ENCODE measurements at places on chromosomes 2 and 18.

- DNase-seq: no peak
- H3K4me1 ChIP-seq: no peaks in the 10 kb centered on the region
- no peaks in the 10 kb centered on the region for H3K36me3 ChIP-seq
- no peak overlapping the region for H3K27ac ChIP-seq
Observed at GRCh38 chr18:68456985-68457384, 257.9 kb downstream of the TMX3 start.

DNA sequence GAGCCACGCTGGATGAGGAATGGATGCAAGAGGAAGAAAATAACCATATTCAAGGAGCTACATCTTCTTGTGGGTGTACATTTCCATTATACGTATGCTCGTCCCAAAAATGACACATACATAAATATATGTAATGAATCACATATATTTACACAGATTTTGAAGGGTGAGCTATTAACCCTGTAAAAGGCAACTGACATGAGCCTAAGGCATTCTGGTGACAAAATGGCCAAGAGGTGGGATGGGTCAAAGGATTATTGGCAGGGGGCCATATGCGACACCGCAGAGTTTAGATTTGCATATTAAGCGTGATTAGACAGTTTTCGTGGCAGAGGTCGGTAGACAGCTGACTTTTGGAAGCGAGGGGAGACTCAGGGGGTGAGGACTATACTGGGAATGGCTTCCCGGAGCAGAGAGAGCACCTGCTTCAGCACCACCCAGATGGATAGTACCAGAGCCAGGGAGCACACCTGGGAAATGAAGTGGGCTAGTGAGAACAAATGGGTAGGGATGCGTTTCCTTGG is 431 bp upstream of the CNRIP1 start:
- H3K27ac ChIP-seq: no peak overlapping the region
- H3K27me3 ChIP-seq: peaks cover 67% of the 10 kb centered on the region
- H3K4me3 ChIP-seq: peak overlapping the region; percentile 54
- no peaks in the 10 kb centered on the region for H3K36me3 ChIP-seq

GRCh38 chr18:7381307-7381706 is 150.4 kb downstream of the LRRC30 start:
- H3K27me3 ChIP-seq: no peaks in the 10 kb centered on the region
- DNase-seq: no peak
- no peak overlapping the region for H3K27ac ChIP-seq
- no peaks in the 10 kb centered on the region for H3K4me1 ChIP-seq
- H3K4me3 ChIP-seq: no peak overlapping the region

DNA sequence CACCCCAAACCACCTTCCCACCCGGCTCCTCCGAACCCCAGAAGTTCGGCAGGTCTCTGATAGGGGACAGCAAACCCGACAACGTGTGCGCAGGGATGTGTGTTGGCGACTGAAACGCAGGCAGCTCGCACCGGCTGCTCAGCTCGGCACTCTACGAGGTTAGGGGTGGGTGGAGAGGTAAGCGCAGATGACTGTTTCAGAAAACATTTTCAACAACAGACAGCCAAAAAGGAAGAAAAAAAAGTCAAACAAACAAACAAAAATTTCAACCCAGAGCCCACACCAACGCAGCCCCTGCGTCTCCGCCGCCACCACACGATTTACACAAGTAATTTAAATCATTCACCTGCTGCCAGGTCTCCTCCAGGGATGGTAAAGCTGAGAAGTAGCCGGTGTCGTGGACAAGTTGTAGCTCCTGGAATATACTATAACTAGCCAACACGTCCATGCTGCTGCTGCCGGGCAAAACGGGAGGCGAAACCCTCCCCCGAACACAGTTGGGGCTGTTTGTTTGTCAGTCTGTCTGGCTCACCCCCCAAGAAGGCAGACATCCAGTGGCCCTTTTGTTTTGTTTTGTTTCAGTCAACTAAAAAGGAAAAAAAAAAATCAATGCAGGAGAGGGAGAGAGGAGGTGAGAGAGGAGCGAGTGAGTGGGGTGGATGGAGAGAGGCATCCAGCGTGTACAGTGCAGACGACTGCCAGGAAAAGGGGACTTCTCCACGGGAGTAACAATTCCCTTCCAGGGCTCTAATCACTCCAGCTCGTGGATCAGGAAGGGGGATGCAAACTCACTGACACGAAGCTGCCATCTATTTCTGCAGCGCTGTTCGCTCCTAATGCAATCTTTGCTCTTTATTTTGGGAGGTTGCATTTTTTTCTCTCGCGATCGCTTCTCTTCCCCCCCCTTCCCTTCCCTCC is at the start of gene KLF7:
Gene KLF7, minus strand, starts transcription at position 828 of the 918 bp plus-strand sequence. Its CDS starts 380 bp downstream, at position 448.
- peak; percentile 57 for DNase-seq
- peak within 1 kb of the TSS; percentile 100 for H3K27ac ChIP-seq
- H3K27me3 ChIP-seq: no peaks in the 10 kb centered on the region
- peak within 1 kb of the TSS; percentile 85 for H3K4me3 ChIP-seq
- H3K4me1 ChIP-seq: peaks cover 15% of the 10 kb centered on the region

DNA sequence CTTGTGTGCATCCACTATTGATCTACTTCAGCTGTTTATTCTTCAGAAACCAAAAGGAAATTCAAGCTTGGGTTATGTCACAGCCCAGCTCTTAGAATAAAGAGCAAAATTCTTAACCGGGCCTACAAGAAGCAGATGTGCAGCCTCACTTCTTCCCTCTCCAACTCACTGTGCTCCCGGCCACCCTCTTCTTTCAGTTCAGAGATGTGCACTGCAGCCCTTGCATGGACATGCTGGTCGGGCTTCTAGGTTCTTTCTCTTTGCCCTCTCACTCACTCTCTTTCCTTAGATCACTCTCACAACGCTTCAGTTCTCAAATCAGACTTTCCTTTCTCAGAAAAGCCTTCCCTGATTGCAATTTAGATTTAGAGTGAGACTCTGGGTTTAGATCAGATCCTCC is 104.1 kb downstream of the CHN1 start:
- H3K27me3 ChIP-seq: no peaks in the 10 kb centered on the region
- peaks cover 34% of the 10 kb centered on the region for H3K4me1 ChIP-seq
- no peaks in the 10 kb centered on the region for H3K36me3 ChIP-seq
- no peak overlapping the region for H3K4me3 ChIP-seq

DNA sequence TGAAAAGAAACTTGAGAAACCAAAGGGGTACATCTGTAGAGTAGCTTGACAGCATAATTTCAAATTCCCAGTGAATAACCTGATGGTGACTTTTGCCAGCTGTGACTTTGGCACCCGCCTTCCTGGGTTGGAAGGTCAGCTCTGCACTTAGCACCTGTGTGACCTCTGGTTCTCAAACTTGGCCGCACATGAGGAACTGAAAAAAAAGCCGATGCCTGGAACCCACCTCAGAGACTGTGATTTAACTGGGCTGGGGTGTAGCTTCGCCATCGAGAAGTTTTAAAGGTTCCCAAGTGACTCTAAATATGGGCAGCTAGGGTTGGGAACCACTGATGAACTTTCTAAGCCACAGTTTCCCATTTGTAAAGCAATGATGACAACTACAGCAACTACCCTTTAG is 6.5 kb downstream of the EFEMP1 start:
- H3K27ac ChIP-seq: no peak overlapping the region
- no peaks in the 10 kb centered on the region for H3K4me1 ChIP-seq
- H3K27me3 ChIP-seq: peaks cover 19% of the 10 kb centered on the region
- no peaks in the 10 kb centered on the region for H3K36me3 ChIP-seq
- no peak for DNase-seq
- H3K4me3 ChIP-seq: no peak overlapping the region

DNA sequence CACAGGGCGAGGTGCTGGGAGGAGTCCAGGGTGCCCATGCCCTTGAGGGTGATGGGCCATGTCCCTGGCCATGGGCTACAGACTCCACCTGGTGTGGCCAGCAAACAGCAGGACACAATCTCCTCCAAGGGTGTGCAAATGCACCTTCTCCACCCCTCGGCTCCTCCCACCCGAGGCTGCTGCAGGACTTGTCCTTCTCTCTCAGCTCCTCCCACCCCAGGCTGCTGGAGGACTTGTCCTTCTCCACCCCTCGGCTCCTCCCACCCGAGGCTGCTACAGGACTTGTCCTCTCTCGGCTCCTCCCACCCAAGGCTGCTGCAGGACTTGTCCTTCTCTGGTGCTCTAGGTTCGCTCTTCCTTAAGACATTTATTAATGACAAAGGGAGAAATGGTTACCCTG is 57.3 kb upstream of the SNTG2 start:
- DNase-seq: peak; percentile 2
- no peaks in the 10 kb centered on the region for H3K36me3 ChIP-seq
- H3K4me3 ChIP-seq: no peak overlapping the region
- H3K27ac ChIP-seq: no peak overlapping the region
- H3K27me3 ChIP-seq: peaks cover 35% of the 10 kb centered on the region

GRCh38 chr2:216312441-216312840 is 59.8 kb downstream of the MARCHF4 start:
- no peaks in the 10 kb centered on the region for H3K36me3 ChIP-seq
- no peak for DNase-seq
- H3K4me3 ChIP-seq: no peak overlapping the region
- peaks cover 23% of the 10 kb centered on the region for H3K4me1 ChIP-seq
- no peak overlapping the region for H3K27ac ChIP-seq
- H3K27me3 ChIP-seq: no peaks in the 10 kb centered on the region

- DNase-seq: no peak
- no peaks in the 10 kb centered on the region for H3K36me3 ChIP-seq
- no peaks in the 10 kb centered on the region for H3K27me3 ChIP-seq
- H3K27ac ChIP-seq: no peak overlapping the region
- H3K4me3 ChIP-seq: no peak overlapping the region
Observed at GRCh38 chr2:31383471-31384153, 30.9 kb downstream of the XDH start.

- no peaks in the 10 kb centered on the region for H3K27me3 ChIP-seq
- no peak for DNase-seq
- H3K36me3 ChIP-seq: no peaks in the 10 kb centered on the region
Observed at GRCh38 chr18:31373641-31374040, 2.9 kb upstream of the DSG4 start.

Data from cardiac muscle cell (in vitro differentiated cells and primary cell).